ENCODE measurements at places on chromosomes 7 and 10.

- no peak for DNase-seq
Measured at GRCh38 chr7:98534493-98534892, 82.6 kb upstream of the NPTX2 start.

DNA sequence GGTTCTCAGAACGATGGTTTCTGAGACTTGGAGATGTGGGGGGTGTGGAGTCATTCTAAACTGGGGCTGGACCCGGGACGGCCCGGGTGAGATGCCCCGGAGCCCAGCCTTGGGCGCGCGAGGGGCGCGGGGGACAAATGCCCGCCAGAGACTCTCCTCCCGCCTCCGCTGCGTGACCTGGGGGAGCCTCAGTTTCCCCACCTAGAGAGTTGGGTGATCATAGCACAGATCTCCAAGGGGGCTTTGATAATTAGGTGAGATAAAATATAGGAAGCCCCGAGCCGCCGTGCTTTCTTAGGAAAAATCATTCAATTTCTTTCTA lies 658 bp upstream of the FZD8 start:
- DNase-seq = no peak

- DNase-seq = peak; percentile 75
Measured at GRCh38 chr7:2157473-2158279, 75.1 kb downstream of the MAD1L1 start.

- DNase-seq = no peak
Measured at GRCh38 chr10:111370101-111370500, 293.3 kb downstream of the ADRA2A start.

DNA sequence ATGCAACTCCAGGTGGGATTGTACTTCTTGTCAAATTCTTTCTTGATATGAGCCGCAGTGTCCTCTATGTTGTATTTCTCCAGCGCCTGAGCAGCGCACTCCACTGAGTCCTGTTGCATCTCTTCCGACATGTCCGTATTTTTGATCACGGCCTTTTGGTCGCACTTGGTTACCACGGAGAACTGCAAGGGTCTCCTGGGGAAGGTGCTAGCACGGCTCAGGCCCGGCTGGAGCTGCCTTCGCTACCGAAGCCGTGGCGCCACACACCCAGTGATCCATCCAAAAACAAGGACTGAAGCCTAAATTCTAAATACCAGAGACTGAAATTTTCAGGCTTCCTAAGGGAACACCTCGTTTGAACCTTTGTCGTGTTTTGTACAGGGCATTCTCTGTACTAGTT lies 194.4 kb upstream of the SEMA3D start:
- peak; percentile 45 for DNase-seq

DNA sequence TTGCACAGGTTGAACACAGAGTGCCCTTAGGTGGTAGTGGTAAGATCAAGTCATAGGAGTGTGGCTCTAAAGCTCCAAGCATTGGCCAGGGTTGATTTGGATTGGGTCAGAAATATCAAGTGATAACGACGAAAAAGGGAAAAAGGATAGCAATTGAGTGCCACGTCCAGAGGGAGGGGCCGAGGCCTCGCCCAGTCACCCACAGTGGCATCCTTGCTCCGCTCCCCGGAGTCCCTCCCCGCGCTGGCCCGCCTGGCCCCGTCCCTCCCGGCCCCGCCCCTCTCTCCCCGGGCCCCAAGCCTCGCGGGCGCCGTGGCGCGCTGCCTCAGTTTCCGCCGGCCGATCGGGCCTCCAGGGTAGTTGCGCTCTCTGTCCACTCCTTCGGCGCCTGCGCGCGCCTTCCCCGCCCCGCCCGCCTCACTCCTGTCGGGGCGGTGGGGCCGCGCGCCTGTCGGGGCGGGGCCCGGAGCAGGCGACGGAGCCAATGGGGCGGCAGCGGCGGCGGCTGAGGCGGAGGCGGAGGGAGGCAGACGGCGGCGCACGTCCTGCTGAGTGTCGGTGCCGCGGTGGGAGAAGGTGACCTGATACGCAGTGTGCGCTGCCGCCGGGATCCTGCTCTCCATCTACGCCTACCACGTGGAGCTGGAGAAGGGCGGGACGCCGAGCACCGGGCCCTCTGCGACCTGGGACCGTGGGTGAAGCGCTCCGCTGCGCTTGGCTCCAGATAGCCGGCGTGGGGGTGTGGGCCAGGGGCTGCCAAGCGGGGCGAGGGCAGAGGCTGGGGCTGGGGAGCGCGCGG lies 209.1 kb upstream of the ZNF722 start:
- no peak for DNase-seq

DNA sequence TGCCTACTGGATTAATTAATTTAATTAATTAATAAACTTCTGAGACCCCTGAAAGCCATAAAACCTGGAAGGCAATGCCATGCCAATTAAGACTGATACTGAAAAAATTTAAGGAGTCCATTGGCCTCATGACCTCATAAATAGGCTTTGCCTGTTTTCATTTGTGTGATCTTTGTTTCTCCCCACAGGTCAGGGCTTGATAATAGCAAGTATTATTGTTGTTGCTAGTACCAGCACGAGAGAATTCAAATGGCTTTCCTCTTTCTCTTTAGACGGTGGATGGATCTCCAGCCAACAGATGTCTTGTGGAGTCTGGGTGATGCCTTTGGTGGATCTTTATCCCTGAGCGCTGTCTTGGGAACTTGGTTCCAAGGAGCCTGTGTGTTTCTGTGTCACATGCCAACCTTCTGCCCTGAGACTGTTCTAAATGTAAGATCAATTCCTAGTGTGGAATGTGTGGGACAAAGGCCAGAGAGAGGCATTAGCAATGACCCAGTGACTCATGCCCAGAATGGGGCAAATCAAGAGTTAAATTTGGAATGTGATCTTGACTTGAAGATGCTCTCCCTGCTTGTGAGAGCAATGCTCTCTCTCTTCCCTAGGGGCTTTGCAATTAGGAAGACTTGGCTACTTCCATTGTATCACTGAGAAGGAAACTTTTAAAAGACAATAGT lies 17.7 kb downstream of the ACSM6 start:
- no peak for DNase-seq

DNA sequence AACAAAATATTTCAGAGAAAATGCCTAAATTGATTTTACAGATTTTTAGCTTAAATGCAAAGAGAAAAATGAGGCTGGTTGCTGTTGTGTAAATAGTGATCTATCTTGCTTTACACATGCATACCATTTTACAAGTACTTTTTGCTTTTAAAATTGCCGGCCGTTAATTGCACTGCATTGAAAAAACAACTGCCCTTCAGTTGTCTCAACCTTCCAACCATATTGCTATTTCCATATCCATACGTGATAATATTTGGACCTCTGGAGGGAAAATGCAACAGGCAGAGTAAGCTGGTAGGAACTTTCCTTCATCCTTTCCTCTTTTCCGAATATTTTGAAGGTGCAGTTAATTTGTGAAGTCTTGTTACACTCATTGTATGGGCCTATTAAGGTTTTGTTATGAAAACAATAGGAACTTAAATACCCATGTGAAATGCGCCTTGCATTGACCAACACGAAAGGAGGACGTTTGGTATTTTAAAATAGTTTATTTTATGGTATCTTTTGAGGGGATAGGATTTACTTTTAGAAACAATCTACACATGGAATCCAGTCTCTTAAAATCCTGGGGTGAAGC lies 11.3 kb downstream of the BMI1 start:
- no peak for DNase-seq

- DNase-seq = no peak
Measured at GRCh38 chr7:79060498-79060897, 393.0 kb downstream of the MAGI2 start.

GRCh38 chr7:101939136-101939695 lies 121.8 kb downstream of the CUX1 start:
- peak; percentile 5 for DNase-seq

DNA sequence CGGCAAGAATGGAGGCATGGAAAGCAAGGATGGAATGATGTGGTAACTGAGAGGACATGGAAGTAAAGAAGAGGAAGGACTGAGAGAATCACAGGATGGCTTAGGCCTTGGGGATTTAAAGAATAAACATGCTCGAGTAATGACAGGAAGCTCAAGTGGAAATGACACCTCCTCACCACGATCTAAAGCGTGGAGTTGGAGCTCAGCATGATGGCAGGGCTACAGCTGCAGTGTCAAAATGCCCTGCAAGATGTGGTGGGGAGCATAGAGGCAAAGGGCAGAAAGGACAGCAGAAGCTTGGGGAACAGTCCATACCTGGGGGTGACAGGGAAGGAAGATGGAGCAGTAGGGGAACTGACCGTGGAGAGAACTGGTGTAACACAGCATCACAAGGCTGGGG lies 229.5 kb upstream of the PLXNA4 start:
- no peak for DNase-seq

DNA sequence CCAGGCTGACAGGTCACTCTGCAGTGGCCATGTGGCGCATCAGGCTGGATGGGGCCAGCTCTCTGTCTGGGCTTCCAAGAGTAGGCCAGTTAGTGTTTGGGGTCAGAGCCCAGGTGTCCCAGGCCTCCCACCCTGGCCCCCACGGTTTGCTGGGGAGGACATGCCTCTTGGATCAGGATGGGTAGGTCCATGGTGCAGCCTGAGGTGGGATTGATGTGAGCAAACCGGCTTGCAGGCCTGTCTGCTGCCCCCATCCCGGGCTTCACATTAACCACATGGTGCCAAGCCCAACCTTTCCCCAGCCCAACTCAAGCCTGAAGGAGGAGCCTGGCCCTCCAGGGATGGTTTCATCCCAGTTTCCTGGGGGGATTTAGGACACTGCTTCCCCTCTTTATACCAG lies 39.2 kb downstream of the LDB3 start:
- peak; percentile 50 for DNase-seq

DNA sequence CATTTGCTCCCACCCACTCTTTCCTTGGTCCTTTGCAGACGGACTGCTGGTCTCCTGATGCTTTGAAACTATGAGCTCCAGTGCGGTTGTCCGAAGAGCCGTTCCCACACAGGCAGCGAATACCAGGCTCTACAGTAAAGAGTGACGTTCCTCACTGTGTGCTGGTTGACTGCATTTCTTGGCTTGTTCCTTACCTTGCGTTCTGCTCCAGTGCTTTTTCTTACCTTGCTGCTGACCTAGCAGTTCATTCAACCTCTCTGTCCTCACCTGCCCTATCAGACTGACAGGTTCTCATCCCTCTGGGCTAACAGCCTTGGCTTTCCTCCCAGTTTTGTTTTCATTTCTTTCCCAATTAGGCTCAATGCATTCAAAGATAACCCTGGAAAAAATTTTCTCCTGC lies 214.8 kb downstream of the TMEM178B start:
- no peak for DNase-seq

DNA sequence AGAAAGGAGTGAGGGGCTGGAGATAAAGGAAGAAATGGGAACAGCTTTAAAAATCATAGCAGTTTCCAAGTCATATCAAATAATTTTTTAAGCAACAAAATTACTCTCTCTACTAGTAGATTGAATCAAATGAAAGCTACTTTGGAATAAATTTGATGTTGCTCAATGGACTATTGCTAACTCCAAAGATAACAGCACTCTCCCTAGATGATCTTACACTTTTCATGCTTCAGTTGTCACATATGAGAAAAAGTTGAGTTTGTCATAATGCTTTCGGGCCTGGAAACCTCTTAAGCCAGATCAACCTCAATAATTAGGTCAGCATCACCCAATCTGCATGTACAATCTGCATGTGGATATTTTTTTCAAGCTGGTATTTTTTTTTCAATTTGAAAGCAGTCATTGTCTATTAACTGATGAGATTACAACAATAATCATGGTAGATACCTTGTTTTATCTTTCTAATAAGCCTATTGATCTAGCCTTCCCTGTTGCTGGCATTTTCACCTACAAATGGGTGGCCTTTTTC lies 31.3 kb downstream of the LIPJ start:
- no peak for DNase-seq

DNA sequence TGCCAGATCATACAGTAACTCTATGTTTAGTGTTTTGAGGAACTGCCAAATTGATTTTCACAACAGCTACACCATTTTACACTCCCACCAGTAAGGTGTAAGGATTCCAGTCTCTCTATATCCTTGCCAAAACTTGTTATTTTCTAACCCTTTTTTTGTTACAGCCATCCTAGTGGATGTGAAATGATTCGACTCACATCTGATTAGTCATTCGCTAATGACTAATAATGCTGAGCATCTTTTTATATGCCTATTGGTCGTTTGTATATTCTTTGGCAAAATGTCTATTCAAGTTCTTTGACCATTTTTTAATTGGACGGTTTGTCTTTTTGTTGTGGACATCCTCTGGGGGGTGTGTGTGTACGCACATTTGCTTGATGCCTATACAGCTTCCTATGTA lies 142.8 kb downstream of the DGKB start:
- no peak for DNase-seq

DNA sequence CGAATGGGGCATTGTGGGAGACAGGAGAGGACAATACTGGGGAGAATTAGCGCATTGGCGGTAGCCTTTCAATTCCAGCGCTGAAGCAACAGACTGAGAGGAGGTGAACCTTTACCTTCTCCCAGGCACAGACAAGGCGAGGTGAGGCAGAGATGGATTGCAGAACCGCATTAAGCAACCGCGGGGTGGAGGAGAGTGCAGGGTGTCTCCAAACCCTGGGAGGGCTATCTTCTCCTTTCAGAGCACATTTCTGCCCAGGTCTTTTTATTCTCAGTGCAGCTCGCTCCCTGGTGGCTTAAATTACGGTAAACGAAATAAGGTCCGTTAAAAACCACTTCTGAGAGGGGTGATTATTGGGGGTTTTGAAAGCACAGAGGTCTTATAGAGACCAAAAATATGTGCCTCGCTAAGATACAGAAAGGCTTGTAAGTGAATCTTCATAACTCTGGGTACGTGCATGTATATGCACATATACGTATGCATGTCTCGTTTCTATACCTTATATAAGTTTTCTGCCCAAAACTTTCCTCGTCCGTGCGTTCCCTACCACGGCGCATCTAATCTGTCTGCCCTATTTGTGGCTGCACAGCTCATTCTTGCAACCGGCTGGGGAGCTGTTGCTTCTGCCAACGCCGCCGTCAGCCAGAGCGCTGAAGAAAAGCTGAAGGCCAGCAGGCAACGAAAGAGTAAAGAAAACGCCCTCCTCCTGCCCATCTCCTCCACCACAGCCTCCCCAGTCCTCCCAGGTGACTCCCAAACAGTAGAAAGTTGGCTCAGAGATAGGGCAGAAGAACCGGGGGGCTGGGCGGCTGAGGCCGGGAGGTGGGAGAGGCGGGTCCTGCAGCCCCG lies 895 bp upstream of the ZNF804B start:
- peak; percentile 55 for DNase-seq

- no peak for DNase-seq
Measured at GRCh38 chr7:134453518-134453917, 5.4 kb downstream of the AKR1B1 start.

DNA sequence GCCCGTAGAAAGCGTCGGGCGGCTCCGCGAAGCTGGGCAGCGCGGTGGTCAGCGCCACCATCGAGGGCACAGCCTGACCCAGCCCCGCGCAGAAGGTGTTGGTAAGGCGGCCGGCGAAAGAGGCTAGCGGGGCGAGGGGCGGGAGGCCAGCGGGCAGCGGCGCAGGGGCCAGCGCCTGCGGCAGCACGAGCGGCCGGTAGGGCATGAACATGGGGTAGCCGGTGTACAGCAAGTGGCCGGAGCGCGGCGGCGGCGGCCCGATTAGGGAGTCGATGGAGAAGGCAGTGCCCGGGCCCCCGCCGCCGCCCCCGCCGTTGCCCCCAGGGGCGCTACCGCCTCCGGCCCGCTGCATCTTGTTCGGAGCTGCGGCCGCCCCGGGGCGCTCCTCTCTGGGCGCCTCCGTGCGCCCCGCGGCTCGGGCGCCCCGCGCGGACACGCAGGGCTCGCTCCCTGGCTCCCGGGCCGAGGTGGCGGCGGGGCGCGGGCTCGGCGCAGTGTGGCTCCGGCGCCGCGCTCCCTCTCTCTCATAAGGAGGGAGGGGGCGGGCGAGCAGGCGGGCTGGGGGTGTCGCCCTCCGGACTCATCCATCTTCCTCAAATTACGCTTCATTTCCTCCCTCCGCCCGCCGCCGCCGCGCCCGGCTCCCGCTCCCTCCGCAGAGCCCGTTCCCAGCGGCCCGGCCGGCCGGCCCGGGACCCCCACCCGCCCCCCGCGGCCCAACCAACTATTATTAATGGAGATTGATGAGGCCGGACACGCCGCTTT lies at the start of gene GBX1:
Gene GBX1, minus strand, starts transcription at position 498 of the 765 bp plus-strand sequence. Its CDS starts 146 bp downstream, at position 352.
- DNase-seq = peak; percentile 66
